T follicular helper cell (primary cell): ENCODE measurements at places on chromosomes 4 and X.

- no peak for DNase-seq
These were observed 97.6 kb downstream of the CPE start for GRCh38 chr4:165476214-165477098.

DNA sequence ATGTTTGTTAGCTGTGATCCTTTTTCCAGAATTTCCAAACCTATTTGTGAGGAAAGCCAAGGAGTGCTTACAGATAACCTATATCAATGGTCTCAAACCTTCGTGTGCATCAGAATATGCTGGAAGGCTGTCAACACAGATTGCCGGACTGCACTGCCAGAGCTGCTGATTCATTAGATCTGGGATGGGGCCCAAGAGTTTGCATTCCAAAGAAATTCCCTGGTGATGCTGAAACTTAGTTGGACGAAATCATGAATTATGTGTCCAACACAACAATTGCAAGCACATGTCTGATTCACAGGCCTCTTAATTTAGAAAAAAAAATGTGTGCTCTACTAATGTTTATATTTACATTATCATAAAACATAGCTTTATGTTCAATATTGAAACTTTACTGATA is 544.0 kb upstream of the AMOT start:
- no peak for DNase-seq

DNA sequence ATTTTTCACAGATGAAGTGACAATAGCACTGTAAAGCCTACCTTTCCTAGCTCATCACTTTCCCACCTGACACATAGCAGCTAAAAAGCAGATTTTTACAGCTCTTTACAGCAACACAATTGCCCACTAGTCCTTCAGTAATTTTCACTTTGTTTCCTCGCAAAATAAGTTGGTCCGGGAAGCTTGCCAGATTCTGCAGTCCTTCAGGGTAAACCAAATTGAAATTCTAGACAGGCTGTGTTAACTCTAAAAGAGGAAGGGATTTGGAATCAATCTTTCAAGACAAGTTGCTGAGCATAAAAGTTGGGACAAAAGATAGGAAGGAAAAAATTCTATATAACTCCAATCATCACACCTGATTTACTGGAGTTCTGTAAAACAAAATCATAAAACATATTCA is 8.7 kb downstream of the C1QTNF7 start:
- no peak for DNase-seq

DNA sequence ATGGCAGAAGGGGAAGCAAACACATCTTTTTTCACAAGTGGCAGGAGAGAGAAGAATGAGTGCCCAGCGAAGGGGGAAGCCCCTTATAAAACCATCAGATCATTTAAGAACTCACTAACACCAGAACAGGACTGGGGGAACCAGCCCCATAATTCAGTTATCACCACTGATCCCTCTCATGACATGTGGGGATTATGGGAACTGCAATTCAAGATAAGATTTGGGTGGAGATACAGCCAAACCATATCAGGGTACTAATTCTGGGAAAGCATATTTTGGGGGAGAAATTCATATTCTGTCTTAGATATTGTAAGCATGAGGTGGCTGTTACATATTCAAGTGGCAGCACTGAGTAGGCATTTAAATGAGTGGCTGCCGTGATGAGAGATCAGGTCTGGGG is 87.8 kb downstream of the RAPGEF2 start:
- no peak for DNase-seq

GRCh38 chrX:55187281-55187680 is 32.9 kb upstream of the PAGE5 start:
- no peak for DNase-seq

DNA sequence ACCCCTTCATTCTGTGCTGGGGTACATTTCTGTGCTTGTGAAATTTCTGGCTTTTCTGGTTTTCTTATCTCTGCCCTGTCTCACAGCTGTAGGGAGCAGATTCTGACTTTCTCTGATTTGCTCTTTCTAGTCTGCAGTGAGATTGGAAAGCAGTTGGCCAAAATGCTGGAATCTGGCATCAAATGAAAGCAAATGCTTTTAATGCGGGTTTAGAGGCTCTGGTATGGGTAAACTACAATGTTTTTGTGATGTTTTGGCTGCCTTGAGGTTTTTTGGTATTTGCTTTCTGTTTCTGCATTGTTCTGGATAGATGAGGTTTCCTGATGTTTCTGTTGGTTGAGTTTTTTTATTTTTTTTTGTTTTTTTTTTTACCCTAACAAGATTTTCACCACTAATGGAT is 23.8 kb downstream of the SMIM20 start:
- no peak for DNase-seq
